ENCODE measurements at places on chromosomes 4 and X. TPM values are rescaled to one million over a fixed set of nuclear protein-coding genes. Genes with fewer than 3 reads are reported as not detected.

Gene UBE2K
- total RNA-seq = 32.9 TPM

Gene MSL3
- total RNA-seq = 69.2 TPM

Gene PPEF1
- not detected for total RNA-seq

Gene IDS
- 134 TPM for total RNA-seq

Gene CLDN22
- total RNA-seq = not detected

Gene RGN
- total RNA-seq = not detected

Gene MAGEA12
- not detected for total RNA-seq

Gene ZNF630
- total RNA-seq = 3.7 TPM

DNA sequence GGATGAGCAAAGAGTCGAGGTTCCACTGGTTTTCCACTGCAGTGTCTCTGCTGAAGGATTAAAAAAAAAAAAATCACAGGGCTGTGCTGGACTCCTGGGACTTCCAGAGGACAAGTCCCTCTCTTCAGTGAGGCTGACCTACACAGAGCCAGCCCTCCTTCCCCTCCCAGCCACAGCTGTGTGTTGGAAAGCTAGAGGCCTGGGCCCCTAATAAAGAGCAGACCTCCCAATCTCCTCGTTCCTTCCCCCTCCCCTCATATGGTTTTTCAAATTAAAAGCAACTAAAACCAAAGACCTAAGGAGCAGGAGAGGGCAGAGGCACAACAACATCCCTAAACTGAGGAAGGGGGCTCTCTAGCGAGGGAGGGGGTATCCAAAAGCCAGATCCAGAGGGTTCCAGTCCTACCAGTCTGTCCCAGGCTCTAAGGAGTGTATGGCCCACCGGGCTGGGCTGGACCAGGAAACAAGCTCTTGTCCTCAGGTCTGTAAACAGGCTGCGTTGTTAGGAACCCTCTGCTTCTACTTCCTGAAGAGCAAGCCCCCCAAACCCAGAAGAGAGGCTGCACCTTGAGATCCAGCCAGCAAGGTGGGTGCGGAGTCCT is 4.0 kb upstream of the PDGFRA start:
- DNase-seq = no peak

- DNase-seq = no peak
These were observed 391 bp upstream of the PHKA1 start for GRCh38 chrX:72714478-72714916.

DNA sequence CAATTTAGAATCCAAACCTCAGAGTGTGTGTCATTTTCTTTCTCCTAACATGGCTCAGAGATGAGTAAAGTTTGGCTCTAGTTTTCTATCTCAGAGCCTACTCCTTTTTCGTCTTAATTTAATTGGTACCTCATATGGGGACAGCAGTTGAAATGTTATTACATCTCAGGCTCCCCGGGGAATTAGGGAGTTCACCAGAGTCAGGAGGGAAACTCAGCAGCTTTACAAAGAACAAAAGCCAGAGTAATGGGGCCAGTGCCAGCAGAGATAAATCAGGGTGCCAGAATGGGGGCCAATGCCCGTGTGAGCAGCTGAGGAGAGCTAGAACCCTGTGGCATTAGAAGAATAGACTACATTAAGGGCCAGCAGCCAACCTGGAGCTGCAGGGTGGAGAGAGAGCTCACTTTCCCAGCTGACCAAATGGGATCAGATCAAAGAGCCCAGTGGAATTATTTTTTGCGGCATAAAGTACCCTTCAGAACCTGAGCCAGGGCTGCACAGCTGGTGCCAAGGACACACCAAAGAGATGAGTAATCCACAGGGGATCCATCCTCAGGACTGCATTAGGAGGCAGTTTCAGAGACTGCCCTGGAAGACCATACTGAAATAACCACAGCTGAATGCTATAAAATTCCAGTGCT is 207.1 kb upstream of the DKK2 start:
- DNase-seq = no peak

- DNase-seq = peak; percentile 90
These were observed 511 bp downstream of the PPM1K start for GRCh38 chr4:88283661-88284438.

- DNase-seq = no peak
These were observed 83.8 kb upstream of the UCP1 start for GRCh38 chr4:140652601-140653000.

GRCh38 chr4:89469930-89470375 is 162.4 kb upstream of the GPRIN3 start:
- no peak for DNase-seq

DNA sequence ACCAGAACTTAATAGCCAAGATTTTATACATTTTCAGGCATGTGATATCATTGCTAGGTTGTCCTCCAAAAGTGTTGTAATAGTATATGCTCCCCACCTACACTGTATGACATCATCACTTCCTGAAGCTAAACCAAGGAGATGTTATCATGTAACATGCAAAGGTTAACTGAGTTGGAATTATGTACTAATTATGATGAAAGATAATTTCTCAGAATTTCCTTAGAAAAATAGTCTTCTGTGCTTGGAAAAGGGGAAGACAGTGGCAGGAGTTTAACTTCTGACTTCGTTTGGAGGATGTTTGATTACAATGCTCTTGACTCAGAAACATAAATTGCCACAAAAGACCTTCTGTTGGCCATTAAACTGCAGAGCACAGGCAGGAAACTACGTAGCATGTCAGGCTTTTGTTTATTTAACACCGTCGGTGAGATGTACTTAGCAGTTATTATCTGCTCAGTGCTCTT is 83.6 kb upstream of the GUCY1A1 start:
- DNase-seq = peak; percentile 68

DNA sequence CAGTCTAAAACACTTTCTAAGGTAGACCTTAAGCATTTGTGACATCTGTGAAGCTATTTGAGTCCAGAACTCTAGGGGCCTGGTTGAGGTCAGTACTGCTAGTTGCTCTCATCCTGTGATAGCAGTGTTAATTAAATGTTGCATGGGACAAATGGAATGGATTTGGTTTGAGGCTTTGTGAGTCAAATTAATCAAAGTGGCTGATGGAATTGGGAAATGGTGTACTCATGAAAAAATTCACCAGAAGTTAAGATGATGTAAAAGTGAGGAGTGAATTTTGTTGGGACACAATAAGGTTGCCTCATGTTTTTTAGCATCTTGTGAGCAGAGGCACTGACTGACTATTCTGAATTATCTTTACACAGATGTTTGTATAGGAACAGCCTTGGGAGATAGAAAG is 99.2 kb upstream of the ARSJ start:
- no peak for DNase-seq

DNA sequence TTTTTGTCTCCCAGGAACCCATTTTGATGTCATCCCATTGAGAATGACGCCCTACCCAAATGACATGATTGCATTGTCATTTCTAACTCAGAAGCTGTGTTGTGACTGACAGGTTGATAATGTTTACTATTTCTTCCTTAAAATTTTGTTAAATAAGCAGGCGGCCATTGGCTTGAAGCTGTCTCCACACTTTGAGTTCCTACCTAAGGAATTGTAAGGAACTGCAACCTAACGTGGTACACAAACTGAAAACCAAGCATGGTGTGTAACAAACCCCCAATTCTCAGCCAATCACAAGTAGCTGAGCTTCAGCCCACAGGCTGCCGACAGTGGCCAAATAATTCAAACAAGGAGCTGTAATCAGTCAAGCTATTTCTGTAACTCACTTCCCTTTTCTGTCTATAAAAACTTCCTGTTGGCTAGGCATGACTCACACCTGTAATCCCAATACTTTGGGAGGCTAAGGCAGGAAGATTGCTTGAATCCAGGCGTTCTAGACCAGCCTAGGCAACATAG is 2.9 kb upstream of the MND1 start:
- peak; percentile 83 for DNase-seq

DNA sequence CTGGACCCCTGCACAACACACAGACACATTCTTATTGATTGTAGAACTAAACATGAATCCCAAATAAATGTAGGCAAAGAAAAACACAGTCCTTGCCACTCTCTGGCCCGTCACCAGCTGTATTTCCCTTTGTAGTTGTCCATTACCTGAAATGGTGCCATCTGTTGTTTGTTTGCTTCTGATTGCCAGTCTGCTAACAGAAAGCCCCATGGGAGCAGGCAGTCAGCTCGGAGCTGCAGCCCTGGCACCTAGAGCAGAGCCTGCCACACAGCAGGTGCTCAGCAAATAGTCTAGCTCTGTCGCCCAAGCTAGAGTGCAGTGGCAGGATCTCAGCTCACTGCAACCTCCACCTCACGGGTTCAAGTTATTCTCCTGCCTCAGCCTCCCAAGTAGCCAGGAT is 28.9 kb downstream of the CPLX1 start:
- DNase-seq = no peak

GRCh38 chr4:82721819-82722423 is 76.7 kb downstream of the SCD5 start:
- DNase-seq = peak; percentile 72

DNA sequence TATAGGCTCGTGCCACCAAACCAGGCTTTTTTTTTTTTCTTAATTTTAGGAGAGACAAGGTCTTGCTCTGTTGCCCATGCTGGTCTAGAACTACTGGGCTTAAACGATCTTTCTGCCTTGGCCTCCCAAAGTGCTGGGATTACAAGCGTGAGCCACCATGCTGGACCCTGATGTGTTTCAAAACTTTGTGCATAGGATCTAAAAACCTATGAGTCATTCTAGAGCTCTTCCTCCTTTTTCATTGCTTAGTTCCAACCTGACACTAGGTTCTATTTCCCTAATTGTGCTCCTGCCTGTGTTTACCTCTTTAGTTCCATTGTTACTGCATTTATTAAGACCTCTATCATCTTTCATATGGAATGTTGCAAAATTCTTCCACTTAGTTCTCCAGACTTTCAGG is 57.3 kb downstream of the HPGD start:
- no peak for DNase-seq

GRCh38 chr4:187069398-187069797 is 345.7 kb upstream of the FAT1 start:
- DNase-seq = no peak

DNA sequence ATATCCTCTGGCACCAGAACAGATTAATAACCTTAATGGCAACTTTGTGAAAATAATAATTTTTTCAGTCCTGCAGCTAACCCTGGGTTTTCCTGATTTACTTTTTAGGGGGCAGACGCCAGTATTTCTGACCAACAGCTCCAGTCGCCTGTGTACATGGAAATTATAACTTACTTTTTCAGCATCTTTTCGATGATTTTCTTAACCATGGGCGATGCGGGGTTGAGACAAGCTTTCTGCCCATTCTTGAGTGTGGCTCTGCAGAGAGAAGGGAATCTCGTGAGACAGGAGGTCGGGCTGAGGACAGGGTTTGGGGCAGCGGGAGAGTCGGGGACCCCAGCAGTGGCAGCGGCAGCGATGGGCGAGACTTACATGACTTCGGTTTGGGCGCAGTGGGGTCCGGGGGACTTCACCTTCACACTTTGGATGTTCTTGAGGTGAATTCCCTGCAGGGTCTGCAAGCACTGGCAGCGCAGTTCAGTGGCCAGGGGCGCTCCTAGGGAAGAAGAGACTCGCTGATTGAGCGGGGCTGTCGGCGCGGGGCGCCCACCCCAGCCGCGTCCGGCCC is 484 bp downstream of the CXCL2 start:
- DNase-seq = no peak

- DNase-seq = no peak
These were observed 67.0 kb upstream of the TSPAN7 start for GRCh38 chrX:38494239-38494823.

GRCh38 chr4:74742185-74742584 is 52.1 kb downstream of the BTC start:
- no peak for DNase-seq

All from Karpas-422 (cell line).